Urinary bladder (tissue), 4 donors: ENCODE measurements at places on chromosomes 13 and 19. TPM values are rescaled to one million over a fixed set of nuclear protein-coding genes. Genes with fewer than 3 reads are reported as not detected.

DNA sequence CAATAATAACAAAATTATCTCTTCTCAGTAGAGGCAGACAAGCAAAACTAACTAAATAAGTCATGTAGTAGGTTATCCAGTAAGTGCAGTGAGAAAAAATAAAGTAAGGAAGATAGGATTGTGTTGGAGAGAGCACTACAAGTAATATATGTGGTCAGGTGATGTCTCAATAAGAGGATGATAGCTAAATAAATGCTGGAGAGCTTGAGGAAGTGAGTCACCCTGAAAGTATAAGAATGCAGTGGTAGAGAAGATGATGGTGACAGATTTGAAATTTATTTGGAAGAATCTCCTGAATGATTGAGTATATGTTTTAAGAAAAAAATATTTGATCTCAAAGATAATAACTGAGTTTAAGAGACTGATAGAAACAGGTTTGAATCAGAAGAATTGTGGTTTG is 152.2 kb upstream of the PRR20A start:
- DNase-seq = no peak

The SUPT5H gene
- total RNA-seq = 24.8 TPM

- no peak for DNase-seq
Observed at GRCh38 chr19:55528030-55528803, 8.7 kb downstream of the SBK2 start.

The PCSK4 gene
- 1.6 TPM for total RNA-seq

- DNase-seq = no peak
Observed at GRCh38 chr19:41298348-41298964, 11.5 kb upstream of the CCDC97 start.

The AMH gene
- not detected for total RNA-seq

DNA sequence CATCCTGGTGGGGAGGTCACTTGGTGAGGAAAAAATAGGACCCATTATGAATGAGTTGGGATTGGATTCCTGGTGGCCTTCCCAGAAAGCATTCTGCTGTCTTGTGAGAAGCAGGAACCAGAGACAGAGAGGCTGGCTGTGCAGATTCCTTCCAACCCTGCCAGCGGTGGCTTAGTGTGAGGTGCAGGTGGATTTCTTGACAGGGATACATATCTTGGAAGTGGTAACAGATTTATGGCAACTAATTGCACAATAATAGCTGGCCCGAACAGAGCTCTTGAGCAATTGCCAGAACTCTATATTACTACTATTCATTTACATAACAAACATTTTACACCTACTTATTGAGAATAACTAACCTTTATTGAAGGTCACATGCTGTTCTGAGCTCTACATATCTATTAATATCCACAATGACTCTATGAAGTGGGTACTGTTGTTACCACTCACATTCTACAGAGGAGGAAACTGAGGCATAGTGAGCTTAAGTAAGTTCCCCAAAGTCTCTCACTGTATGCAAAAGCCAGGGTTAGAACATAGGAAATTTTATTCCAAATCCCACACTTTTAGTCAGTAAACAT is 173.9 kb upstream of the SERP2 start:
- no peak for DNase-seq

DNA sequence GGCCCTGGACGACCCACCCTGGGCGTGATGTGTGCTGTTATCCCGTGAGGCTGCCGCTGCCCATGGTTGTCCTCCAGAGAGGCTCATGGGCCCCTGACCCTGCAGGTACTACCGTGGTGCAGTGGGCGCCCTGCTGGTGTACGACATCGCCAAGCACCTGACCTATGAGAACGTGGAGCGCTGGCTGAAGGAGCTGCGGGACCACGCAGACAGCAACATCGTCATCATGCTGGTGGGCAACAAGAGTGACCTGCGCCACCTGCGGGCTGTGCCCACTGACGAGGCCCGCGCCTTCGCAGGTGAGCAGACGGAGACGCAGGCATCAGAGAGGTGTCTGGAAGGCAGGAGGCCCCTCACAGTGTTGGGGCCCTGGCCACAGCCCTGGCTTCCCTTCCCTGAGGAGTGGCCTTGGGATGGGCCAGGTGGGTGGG is 11.1 kb upstream of the MARCHF2 start:
- no peak for DNase-seq

GRCh38 chr19:52725528-52725961 is 9.3 kb downstream of the ZNF611 start:
- no peak for DNase-seq

The UBE2L5 gene
- total RNA-seq = 0.21 TPM

DNA sequence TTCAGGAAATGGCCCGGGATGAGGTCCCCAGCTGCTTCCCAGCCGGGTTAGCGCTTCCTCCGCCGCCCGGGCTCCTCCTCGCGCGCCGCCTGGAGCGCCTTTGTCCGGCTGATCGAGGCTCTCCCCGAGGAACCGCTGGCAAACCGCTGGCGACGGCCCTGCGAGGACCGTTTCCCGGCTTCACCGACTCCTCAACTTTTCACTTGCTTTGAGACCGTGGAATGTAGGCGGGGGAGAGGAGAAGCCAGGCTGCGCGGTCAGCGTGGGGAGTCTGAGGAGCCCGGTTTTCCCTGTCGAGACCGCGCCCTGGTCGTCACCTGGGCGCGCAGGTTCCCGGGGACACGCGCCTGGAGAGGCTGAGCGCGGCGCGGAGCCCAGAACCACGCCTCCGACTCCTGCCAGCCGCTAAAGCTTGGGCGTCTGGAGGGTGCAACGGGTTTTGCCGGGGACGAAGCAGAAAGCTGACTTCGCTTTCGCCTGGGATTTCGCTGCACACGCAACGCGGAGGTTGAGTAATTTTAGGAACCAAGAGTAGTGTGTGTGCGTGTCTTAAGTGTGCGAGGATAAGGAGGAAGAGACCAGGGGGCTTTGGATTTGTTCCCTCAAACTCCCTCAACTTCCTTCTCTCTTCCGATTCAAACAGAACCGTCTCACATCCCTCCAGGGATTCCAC is 7.3 kb upstream of the DGKH start:
- no peak for DNase-seq

- DNase-seq = no peak
Observed at GRCh38 chr13:97600458-97601075, 166.6 kb downstream of the RAP2A start.

The PABPC3 gene
- total RNA-seq = 0.48 TPM

The S1PR2 gene
- 26.4 TPM for total RNA-seq
